Eye (tissue), 1 donor: ENCODE measurements at places on chromosomes 2 and 18.

- DNase-seq, result no peak
These were observed 90.7 kb upstream of the PTPRM start for GRCh38 chr18:7476386-7476785.

DNA sequence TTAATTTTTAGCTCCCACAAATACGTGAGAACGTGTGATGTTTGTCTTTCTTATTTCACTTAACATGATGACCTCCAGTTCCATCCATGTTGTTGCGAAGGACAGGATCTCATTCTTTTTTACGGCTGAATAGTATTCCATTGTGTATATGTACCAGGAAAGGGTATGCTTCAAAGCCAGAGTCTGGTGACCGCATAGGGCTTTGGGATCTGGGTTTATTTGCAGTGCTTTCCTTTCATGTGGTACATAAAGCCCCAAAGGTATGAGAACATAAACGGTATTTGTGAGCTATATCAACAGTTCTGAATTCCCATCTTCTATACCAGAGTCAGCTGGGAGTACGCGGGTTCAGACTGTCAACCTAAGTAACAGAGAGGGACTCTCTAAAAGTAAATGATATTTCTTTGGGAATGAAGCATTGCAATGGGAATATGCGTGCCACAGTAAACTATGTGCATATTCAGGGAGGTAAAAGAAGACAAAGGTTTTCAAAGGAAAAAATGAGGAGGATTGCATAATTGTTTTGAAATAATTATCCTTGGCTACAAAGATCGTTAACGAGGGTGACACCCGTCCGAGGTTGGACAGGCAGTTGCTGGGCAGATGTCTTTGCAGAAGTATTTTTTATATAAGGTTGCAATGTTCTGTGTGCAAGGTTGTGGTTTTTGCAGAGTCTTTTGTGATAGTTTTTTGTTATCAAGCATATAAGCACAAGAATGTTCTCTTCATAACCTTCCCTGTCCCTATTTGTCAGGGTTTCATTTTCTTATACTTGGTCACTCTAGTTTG is 24.4 kb downstream of the CRYGD start:
- DNase-seq, result no peak

- DNase-seq, result no peak
These were observed 14.3 kb upstream of the RIOK3 start for GRCh38 chr18:23438608-23439366.

- no peak for DNase-seq
These were observed 43.9 kb downstream of the LRATD1 start for GRCh38 chr2:14676371-14676770.

DNA sequence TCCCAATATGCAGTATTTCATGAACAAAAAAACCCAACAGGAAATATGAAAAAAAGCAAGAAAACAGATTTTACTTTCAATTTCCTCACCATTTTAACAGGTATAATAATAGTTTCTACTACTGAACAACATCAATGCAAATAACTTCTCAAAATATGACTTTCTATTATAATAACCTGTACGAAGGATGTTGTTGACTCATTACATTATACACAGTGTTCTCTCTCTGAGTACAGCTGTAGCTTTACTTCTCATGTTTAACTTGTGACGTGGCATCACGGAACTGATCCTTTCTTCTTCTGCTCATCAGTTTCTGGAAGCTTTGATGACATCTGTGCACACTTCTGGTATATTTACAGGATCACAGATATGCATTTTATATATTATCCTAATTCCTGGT is 40.0 kb downstream of the FAM228A start:
- no peak for DNase-seq

DNA sequence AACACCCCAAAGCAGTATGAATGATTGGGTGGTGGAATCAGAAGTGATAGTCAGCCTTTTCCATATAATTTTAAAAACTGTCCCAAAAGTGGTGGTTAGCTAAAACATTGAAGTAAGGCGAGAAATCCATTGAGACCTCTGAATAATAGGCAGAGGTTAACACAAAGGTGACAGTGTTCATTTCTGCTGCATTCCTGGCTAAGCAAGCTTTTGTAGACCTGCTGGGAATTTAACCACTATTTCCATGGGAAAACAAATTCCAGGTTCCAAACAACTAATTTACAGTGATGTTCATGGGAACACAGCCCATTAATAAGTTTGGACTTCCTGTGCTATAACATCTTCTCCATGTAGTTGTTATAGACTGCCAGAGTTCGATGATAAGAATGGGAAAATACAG is 6.3 kb upstream of the INO80D start:
- no peak for DNase-seq

GRCh38 chr2:182890773-182891378 is 24.4 kb upstream of the FRZB start:
- DNase-seq, result no peak

DNA sequence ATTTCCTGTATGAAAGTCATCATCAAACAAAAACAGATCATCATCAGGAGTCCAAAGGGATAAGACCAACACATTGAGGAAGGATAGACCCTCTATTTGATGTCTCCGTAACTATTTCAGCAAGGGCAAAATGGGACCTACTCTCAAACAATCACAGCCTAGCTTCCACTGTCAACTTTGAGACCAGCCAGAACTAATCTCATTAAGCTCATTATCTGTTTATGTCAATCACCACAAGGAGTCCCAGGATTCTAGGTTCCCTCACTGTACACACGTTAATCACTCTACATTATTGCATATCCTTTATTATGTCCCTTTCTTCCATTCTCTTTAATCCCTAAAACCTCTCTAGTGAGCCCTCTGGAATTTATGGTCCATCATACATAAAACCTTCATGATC is 370.3 kb upstream of the LINC00305 start:
- peak; percentile 62 for DNase-seq

- peak; percentile 6 for DNase-seq
These were observed 10.5 kb downstream of the C1QL2 start for GRCh38 chr2:119147776-119148715.

DNA sequence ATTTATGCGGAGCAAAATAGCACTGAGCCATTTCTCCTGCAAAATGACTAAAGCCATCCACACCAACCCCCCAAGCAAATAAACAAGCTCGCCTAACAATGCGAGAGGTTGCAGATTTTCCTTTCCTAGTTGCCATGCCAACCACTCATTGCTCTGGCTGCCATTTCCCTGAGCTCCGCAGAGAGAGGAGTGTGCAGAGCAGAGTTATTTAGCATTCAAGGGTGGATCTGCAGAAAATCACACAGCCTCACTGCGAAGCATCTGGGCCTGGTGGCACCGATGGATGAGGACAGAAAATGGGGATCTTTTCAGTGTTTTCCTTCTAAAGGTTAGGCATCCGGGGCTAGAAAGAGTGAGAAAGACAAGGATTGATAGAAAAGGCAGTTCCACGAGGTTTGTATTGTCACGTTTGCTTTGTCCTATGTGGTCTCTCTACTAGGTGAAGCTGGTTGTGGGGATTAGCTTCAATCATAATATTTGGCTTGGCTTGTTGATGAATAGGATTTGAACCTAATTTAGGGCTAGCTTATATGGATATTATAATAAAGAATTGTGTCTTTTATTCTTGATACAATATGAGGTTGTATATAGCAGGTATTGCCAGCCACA is 110.2 kb upstream of the UNC80 start:
- DNase-seq, result peak; percentile 86

- no peak for DNase-seq
These were observed 794.3 kb upstream of the ZEB2 start for GRCh38 chr2:145314119-145314633.

DNA sequence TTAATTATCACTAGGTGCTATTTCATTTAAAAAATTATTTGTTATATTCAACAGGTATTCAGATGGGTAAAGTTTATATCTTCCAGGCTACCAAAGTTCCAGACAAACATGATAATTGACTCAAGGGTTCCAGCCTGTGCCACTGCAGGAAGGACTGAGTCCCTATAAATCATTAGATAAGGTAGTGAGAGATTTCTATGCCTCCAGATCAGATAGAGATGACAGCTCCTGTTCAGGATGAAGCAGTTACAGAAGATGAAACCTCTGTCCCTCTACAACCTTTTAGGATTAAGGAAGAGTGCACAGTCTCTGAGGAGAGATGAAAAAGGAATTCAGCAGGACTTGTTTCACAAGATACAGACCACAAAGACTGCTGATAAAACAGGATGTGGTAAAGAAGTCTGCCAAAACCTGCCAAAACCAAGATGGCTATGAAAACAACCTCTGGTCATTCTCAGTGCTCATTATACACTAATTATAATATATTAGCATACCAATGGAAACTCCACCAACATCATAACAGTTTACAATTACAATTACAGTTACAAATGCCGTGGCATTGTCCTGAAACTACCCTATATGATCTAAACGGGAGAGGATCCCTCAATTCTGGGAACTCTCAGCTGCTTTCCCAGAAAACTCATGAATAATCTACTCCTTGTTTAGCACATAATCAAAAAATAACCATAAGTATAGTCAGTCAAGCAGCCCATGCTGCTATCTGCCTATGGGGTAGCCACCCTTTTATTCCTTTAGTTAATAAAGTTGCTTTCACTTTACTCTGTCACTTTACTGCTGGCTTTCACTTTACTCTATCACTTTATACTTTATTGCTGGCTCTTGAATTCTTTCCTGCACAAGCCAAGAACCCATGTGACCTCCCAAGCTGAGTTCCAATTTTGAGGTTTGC is 288.5 kb downstream of the PDE11A start:
- no peak for DNase-seq

DNA sequence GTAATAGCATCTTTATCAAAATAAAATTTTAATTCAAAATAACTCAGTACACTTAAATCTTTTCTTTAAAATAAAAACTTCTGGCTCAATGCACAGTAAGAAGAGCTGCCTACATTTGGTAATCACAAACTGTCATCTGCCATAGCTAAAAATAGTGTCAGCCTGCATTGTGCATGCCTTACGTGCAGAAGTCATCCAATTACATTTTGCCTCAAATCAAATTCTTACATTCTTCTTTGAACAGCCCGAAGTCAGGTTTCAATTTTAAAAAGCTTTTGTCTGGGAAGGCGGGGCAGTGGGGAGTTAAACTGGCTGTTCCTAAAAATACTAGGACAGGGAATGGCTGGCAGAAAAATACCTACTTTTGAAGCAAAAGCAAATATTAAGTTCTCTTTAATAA is 51.1 kb downstream of the RTN4 start:
- DNase-seq, result peak; percentile 65

GRCh38 chr2:241801611-241802420 is 7.2 kb upstream of the NEU4 start:
- DNase-seq, result no peak

GRCh38 chr2:54657664-54658083 is 65.8 kb upstream of the EML6 start:
- peak; percentile 70 for DNase-seq
